CD4-positive, alpha-beta T cell treated with Interferon alpha-2 for 1 hour (primary cell): ENCODE measurements at places on chromosomes 6 and 20.

- DNase-seq: no peak
Measured at GRCh38 chr6:139965393-139965792, 590.9 kb upstream of the CITED2 start.

GRCh38 chr6:143616741-143617140, 61.0 kb upstream of the PHACTR2 start:
- no peak for DNase-seq

DNA sequence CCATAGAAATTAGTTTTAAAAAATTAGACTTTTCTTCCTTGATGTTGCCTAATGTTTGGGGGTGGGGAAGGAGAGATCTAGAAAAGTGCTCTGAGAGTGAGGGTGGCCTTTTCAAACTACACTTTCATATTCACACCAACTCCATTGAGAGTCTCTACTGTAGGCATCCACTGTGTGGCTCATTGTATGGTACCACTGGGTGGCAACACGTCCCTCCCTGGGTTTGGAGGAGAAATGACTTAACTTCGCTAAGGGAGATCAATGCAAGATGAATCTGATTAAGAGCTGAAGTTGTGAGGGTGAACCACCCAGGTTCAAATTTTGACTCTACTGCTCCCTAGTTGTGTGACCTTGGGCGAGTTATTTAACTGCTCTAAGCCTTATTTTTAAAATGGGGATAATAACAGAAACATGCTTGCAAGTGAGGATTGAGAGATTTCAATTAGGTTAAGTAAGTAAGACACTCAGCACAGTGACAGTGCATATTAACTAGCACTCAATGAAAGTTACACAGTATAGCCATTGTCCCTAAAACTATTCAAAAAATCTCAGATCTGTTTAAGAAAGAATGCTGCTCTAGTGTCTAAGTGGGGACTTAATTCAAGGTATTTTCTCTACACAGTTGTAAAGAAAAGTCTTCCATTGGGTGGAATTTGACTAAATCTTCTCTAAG, 193.5 kb upstream of the CNR1 start:
- DNase-seq: no peak

DNA sequence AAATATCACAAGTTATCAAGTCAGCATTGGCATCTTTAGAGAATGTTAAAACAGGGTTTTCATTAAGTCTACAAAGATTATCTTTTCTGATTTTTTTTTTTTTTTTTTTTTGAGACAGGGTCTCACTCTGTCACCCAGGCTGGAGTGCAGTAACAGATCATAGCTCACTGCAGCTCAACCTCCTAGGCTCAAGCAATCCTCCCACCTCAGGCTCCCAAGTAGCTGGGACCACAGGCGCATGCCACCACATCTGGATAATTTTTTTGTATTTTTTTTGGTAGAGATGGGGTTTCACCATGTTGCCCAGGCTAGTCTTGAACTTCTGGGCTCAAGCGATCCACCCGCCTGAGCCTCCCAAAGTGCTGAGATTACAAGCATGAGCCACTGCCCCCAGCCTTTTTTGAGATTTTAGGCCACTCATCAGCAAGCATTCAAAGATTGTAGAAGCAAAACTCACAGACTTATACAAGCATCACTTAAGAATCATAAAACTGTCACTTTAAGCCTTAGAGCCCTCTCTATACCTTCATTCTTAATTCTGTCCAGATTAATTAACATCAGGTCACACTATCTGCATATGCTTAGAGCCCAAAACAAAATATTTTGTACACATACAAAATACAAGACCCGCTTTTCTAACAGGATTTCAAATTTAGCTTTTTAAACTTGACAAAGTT, 32.6 kb downstream of the NCOA6 start:
- DNase-seq: no peak

DNA sequence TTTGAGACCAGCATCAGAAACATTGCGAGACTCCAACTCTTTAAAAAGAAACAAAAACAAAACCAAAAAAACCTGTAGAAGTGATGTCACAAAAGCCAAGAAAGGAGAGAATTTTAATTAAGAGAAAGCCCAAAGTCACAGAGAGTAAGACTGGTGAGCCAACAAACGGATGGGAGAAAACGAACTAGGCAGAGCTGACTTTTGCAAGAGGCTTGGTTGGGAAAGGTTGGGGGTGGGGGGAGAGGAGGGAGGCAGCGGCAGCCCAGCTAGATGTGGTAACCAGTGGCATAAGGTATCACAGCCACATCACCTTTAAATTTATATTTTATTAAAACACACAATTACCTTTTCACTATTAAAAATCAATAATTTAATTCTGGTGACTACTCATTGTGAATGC, 23.5 kb downstream of the NOL7 start:
- no peak for DNase-seq

GRCh38 chr6:4907602-4908001, 96.2 kb downstream of the RPP40 start:
- DNase-seq: no peak

DNA sequence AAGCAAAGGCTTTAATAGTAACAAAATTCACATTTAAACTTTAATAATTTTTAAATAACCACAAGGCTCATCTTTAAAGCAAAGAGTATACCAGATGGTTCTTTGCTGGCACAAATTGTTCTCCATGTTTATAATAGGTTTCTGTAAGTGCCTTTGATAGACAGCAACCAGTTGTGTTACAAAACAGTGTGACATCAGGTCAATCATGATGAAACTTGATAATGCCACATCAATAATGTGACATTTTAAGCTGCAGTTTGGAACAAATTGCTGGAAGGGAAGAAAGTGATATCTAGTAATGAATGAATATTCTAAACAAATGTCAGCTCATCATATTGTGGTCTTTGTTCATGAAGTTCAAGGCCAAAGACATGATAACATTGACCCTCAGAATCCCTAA, 87.5 kb upstream of the MEI4 start:
- DNase-seq: no peak

DNA sequence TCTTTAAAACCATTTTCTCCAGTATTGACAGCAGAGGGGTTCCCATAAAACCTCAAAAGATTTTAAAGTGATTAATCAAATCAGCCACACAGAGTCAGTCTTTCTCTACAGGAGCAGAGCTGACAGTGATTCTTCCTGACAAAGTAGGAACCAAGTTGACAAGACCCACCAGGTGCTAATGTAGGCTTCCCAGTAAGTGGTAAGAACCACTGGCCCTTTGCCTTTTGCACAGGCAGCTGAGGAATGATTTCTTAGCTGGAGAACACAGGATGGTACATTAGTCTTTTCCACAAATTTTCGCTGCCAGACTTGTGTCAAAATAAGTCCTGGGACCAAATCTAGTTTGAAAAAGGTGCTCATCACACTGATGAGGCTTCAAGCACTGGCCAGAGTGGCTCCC, 95.8 kb downstream of the ARMC2 start:
- DNase-seq: no peak

GRCh38 chr20:3165473-3166337, 6.0 kb upstream of the FASTKD5 start:
- no peak for DNase-seq

GRCh38 chr6:33314943-33315792, 1.3 kb upstream of the TAPBP start:
- peak; percentile 42 for DNase-seq

- no peak for DNase-seq
Measured at GRCh38 chr6:122114717-122115116, 284.7 kb upstream of the HSF2 start.

DNA sequence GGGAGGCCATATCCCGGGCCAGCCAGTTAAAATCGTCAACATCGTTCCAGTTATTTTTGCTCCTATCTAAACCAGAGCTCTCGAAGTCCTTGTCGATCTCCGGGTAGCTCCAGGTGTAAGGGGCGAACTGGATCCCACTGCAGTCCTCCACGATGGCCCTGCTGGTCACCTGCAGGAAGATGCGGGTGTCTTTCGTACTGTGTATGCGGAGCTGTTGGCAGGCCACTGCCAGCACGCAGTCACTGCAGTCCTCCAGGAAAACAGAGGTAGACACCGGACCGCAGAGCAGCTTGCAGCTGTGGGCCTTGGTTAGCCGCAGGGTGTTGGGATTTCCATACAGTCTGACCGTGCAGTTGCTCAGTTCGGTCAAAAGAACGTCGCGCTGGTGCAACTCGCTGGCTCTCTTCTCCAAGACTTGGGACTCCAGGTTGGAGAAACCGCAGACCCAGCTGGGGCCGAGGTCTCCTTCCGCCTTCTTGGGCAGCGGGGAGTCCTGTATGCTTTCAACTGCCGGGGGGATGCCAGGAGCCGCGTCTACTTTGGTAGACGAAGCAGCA, 742 bp downstream of the TBCC start:
- peak; percentile 48 for DNase-seq

GRCh38 chr20:51276296-51276695, 253.4 kb upstream of the KCNG1 start:
- no peak for DNase-seq

GRCh38 chr6:56888687-56889086, 66.2 kb upstream of the BEND6 start:
- DNase-seq: no peak

- peak; percentile 61 for DNase-seq
Measured at GRCh38 chr6:149271348-149272340, 45.9 kb upstream of the TAB2 start.

GRCh38 chr20:6954219-6954618, 186.7 kb downstream of the BMP2 start:
- DNase-seq: no peak

DNA sequence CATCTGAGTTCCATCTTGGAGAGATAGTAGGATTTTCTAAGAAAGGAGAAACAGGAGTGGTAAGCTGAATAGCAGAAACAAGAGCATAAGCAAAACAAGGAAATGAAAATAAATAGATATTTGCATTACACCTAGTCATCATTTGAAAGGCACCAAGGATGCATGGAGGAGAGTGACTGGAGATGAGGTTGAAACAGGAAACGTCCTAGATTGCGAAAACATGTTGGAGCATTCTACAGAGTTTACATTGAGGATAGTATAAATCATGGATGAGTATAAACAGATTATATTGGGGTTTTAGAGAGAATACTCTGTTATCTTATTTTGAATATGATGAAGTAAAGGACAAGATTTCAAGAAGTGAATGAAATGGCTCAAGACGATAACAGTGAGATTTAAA, 507.3 kb downstream of the EYS start:
- DNase-seq: no peak

DNA sequence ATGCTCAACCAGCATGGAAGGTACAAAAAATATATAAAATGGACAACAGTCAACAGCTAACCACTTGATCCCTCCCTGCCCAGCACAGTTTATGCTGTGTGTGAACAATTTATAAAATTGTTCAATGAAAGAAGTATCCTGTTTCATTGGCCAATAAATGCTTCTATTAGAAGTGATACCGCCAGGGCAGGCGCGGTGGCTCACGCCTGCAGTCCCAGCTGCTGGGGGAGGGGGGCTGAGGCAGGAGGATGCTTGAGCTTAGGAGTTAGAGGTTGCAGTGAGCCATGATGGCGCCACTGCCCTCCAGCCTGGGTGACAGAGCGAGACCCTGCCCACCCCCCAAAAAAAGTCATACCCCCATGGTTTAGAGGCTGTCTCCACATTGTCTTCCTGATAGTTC, 4.6 kb downstream of the AGPAT4 start:
- no peak for DNase-seq

DNA sequence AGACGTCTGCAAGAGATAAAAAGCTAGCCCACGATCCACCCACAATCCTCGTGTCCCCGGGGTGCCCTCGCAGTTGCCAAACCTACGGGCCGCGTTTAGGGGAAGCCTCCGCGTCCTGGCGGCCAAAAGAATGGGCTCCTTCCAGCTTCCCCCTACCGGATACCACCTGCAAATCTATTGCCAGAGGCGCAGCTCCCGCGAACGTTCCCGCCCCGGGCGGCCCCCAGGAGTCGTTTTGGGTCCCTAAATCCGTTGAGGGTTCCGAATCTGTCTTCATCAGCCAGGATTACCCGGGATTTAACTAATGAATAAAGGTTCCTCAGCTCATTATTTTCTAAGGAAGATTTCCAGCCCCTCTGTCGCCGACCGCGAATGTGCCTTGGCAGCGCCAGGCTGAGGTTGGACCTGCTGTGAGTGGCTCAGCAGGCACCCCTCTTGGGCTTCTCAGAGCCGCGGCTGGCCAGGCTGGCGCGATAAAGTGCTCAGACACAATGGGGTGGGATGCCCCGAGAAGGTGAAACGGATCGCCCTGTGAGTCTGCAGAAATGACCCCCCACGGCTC, 2.8 kb upstream of the VSX1 start:
- DNase-seq: peak; percentile 14

GRCh38 chr20:58233881-58234528, 5.6 kb upstream of the ANKRD60 start:
- DNase-seq: peak; percentile 20

GRCh38 chr20:24109537-24109936, 121.0 kb upstream of the GGTLC1 start:
- DNase-seq: no peak

DNA sequence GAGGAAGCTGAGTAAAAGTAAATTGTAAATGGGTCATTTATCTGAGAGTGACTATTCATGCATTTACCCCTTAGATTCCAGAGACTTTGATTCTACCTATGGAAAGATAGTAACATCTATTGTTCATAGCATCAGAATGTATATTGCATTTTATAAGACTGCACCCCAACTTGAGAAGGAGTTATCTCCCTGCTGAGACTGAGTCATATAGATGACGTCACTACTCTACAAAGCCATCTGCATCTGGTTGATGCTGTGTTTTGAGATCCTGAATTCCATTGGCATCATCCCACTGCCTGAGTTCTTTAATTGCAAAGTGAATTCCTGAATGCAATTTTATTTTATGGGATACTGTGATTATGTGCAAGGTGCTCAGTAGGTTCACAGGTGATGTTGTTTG, 444.0 kb upstream of the SLC35B3 start:
- no peak for DNase-seq

GRCh38 chr20:63496596-63497120, 2.2 kb downstream of the EEF1A2 start:
- DNase-seq: no peak

DNA sequence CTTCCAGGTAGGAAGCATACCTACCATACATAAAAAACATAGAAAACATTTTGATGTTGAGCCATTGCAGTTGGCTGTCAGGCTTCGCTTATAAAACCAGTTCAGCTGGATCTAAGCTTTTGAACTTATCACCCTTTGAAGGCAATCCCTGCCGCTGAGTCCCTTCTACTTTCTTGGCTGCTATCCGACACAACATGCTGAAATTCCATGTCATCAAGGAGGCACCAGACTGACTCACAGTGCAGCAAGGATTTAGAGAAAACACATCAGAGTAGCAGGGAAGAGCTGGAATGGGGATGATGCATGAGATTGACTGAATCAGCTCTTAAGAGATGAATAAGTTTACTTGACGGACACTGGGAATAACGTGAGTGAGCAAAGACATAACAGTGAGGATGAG, 135.0 kb upstream of the MAN1A1 start:
- DNase-seq: no peak

- no peak for DNase-seq
Measured at GRCh38 chr6:70779934-70780333, 112.3 kb downstream of the SMAP1 start.
